MCF 10A (cell line): ENCODE measurements at places on chromosomes 4 and X. TPM values are rescaled to one million over a fixed set of nuclear protein-coding genes. Genes with fewer than 3 reads are reported as not detected.

Gene RAB40A
- total RNA-seq = 0.17 TPM in 1 of 2 replicates, not detected in the other

Gene CNGA1
- total RNA-seq = not detected in 2 replicates

Gene SSX2B
- total RNA-seq = not detected in 2 replicates

Gene PRR32
- total RNA-seq = not detected in 2 replicates

Gene CENPVL2
- total RNA-seq = not detected in 2 replicates

Gene SPP1
- not detected in 2 replicates for total RNA-seq

Gene ESX1
- total RNA-seq = not detected in 2 replicates

Gene REPS2
- total RNA-seq = 6.9 and 8.1 TPM in 2 replicates

Gene SRPX
- total RNA-seq = 7.4 and 9.4 TPM in 2 replicates

Gene OFD1
- 44.3 and 44.8 TPM in 2 replicates for total RNA-seq

Gene PAGE2
- not detected in 2 replicates for total RNA-seq

Gene GPR34
- total RNA-seq = not detected in 2 replicates

Gene GK
- total RNA-seq = 10.1 and 18.0 TPM in 2 replicates

Gene CSAG1
- total RNA-seq = not detected in 2 replicates

Gene ENAM
- not detected in 2 replicates for total RNA-seq

Gene NOX1
- not detected in 2 replicates for total RNA-seq

Gene SHOX
- total RNA-seq = not detected in 2 replicates

Gene SRPX2
- 4.7 and 5.3 TPM in 2 replicates for total RNA-seq

Gene NONO
- total RNA-seq = 255 and 292 TPM in 2 replicates

Gene CLGN
- 10.7 and 37.6 TPM in 2 replicates for total RNA-seq
